ENCODE measurements at places on chromosomes 3 and 15. TPM values are rescaled to one million over a fixed set of nuclear protein-coding genes. Genes with fewer than 3 reads are reported as not detected.

Gene FAM174B
- polyA plus RNA-seq, result 15.5 TPM

Gene RARRES1
- polyA plus RNA-seq, result 111 TPM

GRCh38 chr3:56999547-56999946 is 60.9 kb upstream of the SPATA12 start:
- no peak for DNase-seq
- H3K27me3 ChIP-seq, result no peaks in the 10 kb centered on the region
- H3K4me3 ChIP-seq, result no peak overlapping the region

GRCh38 chr15:49270541-49271421 is 100.7 kb downstream of the GALK2 start:
- no peaks in the 10 kb centered on the region for H3K27me3 ChIP-seq
- peaks cover 12% of the 10 kb centered on the region for H3K36me3 ChIP-seq
- no peaks in the 10 kb centered on the region for H3K4me1 ChIP-seq
- H3K27ac ChIP-seq, result no peak overlapping the region

- no peak overlapping the region for H3K27ac ChIP-seq
- no peaks in the 10 kb centered on the region for H3K27me3 ChIP-seq
- H3K4me1 ChIP-seq, result no peaks in the 10 kb centered on the region
- no peak overlapping the region for H3K4me3 ChIP-seq
These were observed 11.1 kb downstream of the TMEM62 start for GRCh38 chr15:43144512-43144911.

DNA sequence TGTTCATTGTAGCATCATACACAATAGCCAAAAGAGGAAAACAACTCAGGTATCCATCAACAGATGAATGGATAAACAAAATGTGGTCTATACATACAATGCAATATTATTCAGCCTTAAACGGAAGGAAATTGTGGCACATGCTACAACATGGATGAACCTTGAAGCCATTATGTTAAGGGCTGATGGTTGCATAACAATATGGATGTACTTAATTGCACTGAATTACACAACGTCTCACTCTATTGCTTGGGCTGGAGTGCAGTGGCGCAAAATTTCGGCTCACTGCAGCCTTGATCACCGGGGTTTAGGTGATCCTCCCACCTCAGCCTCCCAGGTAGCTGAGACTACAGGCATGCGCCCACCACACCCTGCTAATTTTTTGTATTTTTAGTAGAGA is 7.0 kb upstream of the TMEM62 start:
- H3K4me1 ChIP-seq, result peaks cover 26% of the 10 kb centered on the region
- H3K27me3 ChIP-seq, result no peaks in the 10 kb centered on the region
- no peak overlapping the region for H3K4me3 ChIP-seq
- peak overlapping the region; percentile 85 for H3K27ac ChIP-seq
